Stimulated activated CD4-positive, alpha-beta T cell treated with anti-CD3 and anti-CD28 coated beads, Interleukin-15, amount 100 ng/mL, for 24 hours (primary cell): ENCODE measurements at places on chromosomes 3 and 15.

DNA sequence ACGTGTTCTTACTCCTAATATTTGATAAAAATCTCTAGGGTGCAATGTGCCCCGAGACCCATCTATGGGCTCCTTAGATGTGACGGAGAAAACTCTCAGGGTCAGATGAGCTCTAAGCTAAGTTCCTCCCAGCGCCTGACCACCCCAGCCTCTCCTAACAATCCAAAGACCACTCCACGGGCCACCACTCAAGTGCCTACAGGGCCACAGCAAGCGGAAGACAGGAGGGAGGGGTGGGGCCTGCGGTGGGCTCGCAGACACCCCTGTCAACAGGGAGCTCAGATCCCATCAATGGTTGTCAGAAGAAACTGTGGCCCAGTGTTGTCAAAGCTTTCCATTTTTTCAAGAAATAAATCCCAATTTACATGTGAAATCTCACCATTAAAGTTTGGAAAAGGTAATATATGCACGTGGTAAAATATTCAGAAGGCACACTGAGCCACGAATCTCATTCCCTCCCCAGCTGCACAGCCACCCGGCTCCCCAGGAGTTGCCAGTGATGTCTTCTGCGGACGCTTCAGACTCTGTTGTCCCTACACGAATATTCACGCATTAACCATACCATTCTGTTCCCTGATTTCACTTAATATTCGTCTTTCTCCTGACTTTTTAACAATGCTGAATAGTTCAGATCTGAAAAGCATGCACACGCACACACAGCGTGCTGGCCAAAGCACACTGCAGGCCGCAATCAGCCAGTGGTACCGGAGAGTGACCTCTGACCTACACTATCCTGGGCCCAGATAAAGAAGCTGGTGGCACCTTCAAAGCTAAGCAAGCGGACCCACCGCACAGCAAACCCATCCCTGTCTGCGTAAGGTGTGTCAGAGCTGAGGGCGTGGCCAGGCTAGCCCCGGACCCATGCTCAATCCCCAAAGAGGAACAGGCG lies 19.1 kb downstream of the TNK2 start:
- DNase-seq = no peak

DNA sequence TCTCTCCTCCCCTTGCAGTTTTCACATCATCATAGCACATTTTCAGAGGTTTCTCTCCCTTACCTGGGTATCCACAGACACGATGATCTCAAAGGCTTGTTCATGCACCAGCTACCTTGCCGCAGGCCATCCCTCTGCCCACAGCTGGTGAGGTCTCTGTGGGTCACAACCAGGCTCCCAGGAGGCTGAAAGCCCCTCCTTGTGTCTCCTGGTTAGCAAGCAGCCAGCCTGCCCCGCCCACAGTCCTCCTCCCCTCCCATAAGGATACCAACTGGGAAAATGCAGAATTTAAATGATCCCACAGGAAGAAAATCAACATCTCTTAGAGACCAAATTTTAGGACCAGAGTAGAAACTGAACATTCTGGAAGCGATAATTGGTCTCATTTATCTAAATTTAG lies 213.5 kb upstream of the PPP2R3A start:
- no peak for DNase-seq

- no peak for DNase-seq
Observed at GRCh38 chr3:42290966-42291714, 25.2 kb upstream of the CCK start.

DNA sequence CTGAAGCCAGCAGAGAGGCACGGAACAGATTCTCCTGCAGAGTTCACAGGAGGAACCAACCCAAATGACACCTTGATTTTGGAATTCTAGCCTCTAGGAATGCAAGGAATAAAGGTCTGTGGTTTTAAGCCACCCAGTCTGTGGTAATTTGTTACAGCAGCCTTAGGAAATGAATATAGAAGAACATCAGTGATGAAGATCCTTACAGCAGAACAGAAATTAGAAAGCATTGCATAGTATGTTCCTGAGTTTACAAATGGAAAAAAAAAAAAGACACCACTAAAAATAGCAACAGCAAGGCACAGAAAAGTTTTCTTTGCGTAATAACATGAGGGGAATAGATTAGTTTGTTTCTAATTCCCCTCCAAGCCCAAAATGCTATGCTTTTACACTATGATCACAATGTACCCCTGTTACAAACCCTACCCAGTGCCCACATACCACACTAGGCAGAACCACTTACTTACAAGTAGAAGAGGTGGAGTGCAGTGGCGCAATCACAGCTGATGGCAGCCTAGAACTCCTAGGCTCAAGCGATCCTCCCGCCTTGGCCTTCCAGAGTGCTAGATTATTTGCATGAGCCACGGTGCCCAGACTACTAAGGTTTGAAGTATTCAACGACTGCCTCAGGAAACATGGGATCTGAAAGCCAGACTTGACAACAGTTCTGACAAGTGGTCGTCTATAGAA lies 84.3 kb downstream of the SHQ1 start:
- no peak for DNase-seq

GRCh38 chr15:40192942-40193341 lies 32.1 kb downstream of the BUB1B start:
- no peak for DNase-seq

- DNase-seq = no peak
Observed at GRCh38 chr3:122960652-122961051, 66.9 kb downstream of the SEMA5B start.

- DNase-seq = no peak
Observed at GRCh38 chr3:108608750-108609149, 19.2 kb downstream of the DZIP3 start.

DNA sequence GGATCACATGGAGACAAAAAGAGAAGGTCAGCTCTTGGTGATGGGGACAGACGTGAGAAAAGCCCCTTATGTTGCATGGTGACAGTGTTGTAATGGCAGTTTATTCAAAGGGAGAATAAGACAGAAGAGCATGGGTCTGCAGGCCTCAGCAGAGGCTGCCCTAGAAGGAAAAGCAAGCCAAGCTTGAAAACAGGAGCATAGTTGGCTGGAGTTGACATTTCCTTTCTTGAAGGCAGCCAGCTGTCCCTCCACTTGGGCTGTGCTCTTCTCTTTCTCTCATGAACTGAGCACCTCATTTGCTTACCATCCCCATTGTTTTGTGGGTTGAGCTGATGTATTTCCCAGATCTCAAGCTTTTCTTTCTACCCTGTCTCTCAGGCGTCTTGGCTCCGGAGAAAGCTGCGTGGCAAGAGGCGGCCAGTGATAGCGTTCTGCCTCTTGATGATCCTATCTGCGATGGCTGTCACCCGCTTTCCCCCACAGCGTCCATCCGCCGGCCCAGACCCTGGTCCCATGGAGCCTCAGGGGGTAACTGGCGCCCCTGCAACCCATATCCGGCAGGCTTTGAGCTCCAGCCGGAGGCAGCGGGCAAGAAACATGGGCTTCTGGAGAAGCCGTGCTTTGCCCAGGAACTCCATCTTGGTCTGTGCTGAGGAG lies 52.9 kb downstream of the GASK1A start:
- DNase-seq = no peak

DNA sequence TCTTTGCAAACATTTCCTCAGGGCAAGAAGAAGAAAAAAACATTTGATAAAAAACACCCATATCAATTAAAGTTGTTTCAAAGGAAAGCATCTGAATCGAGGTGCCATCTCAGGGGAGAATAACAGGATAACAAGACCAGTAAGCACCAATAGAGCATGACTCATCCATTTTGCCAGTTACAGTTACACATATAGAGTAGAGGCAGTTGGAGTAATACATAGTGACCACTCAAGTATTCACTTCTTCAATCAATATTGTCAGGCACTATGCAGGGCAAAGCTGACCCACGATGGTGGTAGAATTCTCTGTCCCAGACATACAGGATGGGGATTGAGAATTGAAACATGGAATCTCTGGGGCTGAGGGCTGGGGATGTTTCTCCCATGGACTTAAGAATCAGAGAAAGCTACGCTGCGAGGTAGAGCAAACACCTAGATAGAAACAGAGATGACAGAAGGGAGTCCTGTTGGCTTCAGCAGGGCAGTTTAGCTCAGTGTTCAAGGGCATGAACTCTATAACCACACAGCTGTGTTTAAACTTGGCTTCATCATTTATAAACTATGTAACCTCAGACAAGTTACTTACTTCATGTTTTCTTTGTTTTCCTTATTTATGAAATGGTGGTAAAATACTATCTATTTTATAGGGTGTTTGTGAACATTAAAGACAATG lies 186.4 kb upstream of the NANOGP8 start:
- DNase-seq = no peak

GRCh38 chr3:3145831-3146230 lies 19.1 kb downstream of the TRNT1 start:
- DNase-seq = no peak

- no peak for DNase-seq
Observed at GRCh38 chr3:48218537-48218936, 4.8 kb upstream of the CAMP start.

- no peak for DNase-seq
Observed at GRCh38 chr15:39088156-39088555, 492.7 kb upstream of the THBS1 start.

- no peak for DNase-seq
Observed at GRCh38 chr3:118781839-118782238, 252.8 kb downstream of the IGSF11 start.

DNA sequence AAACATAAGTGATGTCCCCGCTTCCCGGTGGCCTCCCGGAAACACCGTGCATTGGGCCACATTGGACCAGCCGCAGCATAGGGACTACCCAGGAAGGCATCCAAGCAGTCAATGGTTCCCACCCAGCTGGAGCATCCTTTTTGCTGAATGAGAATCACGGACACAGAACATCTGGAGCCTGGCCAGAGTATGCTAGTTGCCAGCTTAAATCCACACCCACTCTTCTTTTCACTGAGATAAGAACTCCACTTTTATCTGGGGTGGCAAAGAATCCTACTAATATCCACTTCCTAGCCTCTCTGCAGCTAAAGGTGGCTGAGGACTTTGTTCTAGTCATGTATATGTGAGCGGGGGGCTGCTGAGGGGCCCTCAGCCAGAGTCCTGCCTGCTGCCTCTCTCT lies 95.2 kb upstream of the PLXNA1 start:
- DNase-seq = no peak

GRCh38 chr3:39166134-39166710 lies 12.8 kb upstream of the CSRNP1 start:
- DNase-seq = no peak

GRCh38 chr3:14775563-14775962 lies 43.2 kb upstream of the FGD5 start:
- DNase-seq = no peak

DNA sequence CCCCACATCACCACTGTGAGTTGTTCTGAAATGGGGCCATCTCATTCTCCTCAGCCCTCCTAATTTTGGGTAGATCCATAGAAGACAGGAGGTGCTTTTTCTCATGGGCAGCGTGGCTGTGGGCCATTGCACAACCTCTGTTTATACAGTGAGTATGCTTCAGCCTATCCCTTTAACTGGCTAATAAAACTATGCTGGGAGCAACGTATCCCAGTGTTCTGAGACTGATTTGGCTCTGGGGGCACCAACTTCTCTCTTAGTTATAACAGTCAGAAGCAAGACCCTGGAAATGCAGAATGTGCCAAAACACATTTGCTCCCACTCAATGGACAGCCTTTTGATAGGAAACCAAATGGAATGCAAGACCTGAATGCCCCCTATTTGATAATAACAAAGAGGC lies 97.1 kb upstream of the ICE2 start:
- no peak for DNase-seq
